ENCODE measurements at places on chromosomes 7 and 10. TPM values are rescaled to one million over a fixed set of nuclear protein-coding genes. Genes with fewer than 3 reads are reported as not detected.

DNA sequence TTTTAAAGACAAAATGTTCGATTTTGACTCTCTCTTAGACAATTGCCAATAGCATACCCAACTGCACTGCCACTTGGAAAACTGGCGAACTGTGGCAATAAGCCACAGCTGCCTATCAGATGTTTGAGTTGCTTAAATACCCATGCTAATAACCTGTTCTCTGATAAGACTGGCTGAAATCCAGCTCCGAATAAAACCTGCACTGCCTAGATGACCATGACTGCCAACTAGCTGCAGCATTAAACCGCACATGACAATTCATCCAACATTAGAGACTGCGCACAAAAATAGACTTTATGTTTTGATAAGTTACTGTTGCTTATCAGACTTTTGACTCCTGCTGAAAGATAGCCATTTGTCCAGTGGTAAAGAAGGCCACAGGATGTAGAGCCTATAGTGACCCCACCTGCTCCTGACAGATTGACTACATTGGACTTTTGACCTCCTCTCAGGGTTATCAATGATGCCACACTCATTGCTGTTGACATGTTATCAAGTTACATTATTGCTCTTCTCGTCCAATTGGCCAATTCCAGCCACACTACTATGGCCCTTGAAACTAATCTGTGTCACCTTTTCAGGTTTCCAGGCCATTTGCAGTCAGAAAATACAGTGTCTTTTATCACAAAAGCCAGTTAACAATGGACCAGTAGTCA is 299.0 kb downstream of the HGF start:
- DNase-seq = no peak

Gene RARRES2
- not detected for total RNA-seq

- no peak for DNase-seq
Observed at GRCh38 chr7:159227433-159227832, 82.8 kb upstream of the VIPR2 start.

DNA sequence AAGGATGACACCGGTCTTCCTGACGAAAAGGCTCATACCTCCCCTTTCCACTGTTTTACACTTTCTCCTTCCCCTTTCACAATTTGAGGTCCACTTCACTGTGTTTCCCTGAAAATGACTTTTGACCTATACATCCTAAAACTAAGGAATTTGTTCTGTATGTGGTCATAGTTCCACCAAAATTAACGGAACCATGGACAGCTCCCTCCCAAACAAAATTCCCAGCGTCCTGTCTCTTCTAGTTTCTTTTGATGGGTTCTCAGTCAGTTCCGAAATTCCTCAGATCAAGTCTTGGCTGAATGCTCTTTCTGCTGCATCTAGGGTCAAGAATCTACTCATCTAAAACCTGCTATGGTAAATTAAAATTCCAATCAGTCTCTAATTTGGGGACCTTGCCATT is 1191.9 kb downstream of the CNTNAP2 start:
- DNase-seq = no peak

Gene SOSTDC1
- not detected for total RNA-seq

Gene CRTAC1
- total RNA-seq = not detected

- DNase-seq = peak; percentile 86
Observed at GRCh38 chr7:108419961-108420908, 36.0 kb downstream of the NRCAM start.

Gene EMX2
- total RNA-seq = 0.08 TPM

Gene PNLIPRP3
- 0.13 TPM for total RNA-seq

DNA sequence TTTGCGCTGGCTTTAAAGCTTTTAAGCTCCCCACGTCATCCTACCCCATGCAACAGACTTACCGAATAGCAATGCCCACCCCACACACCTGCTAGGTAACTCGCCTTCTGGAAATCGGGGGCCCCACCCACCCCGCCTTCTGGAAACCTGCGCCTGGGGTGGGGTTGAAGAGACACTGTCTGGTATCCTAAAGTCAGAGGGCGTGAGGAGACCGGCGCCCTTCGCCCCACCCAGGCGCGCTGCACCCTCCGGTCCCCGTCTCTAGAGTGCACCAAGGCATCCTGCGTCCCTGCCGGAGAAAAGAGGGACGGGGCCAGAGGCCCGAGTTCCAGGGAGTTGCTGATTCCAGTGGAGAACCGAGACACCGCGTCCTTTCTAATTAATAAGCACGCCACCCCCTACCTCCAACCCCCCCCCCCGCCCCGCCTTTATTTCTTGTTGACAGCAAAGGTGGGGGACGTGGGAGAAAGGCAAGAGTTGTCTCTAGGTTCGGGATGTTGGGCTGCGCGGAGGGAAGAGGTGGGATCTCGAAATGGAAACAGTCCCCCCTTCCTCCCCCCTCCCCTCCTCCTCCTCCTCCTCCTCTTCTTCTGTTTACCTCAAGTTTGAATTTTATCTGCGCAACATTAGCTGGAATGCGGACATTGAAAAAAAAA is 220.9 kb upstream of the MKLN1 start:
- peak; percentile 23 for DNase-seq

GRCh38 chr7:142451296-142451695 is 193.4 kb upstream of the PRSS58 start:
- no peak for DNase-seq

Gene CFAP43
- not detected for total RNA-seq

GRCh38 chr10:10816447-10816846 is 201.2 kb upstream of the CELF2 start:
- no peak for DNase-seq

- DNase-seq = no peak
Observed at GRCh38 chr7:115682507-115682906, 348.1 kb downstream of the TFEC start.

Gene MLXIPL
- not detected for total RNA-seq

GRCh38 chr7:30281791-30282190 is 2.6 kb upstream of the ZNRF2 start:
- no peak for DNase-seq

- peak; percentile 17 for DNase-seq
Observed at GRCh38 chr10:104479906-104480593, 126.4 kb downstream of the CFAP58 start.

GRCh38 chr10:133364645-133365431 is 7.0 kb upstream of the FUOM start:
- DNase-seq = no peak

- DNase-seq = peak; percentile 91
Observed at GRCh38 chr10:15084502-15084922, 4.1 kb downstream of the ACBD7 start.

DNA sequence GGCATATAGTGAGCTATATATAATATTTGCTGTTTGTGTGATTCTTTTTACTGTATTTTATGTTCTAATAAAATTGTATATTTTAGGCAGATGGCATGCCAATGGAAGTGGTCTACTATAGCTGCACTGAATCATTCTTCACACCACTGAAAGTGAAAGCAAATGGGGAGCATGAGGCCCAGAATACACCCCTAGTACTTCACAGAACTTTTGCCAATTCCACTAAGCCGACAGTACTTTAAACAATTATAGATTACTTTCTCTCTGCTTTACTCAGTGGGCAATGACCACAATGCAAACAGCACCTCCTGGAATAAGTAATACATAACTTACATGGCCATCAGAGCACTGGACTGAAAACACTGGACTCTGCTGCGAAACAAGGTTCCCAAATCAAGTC is 70.2 kb downstream of the ANKRD26 start:
- DNase-seq = no peak

DNA sequence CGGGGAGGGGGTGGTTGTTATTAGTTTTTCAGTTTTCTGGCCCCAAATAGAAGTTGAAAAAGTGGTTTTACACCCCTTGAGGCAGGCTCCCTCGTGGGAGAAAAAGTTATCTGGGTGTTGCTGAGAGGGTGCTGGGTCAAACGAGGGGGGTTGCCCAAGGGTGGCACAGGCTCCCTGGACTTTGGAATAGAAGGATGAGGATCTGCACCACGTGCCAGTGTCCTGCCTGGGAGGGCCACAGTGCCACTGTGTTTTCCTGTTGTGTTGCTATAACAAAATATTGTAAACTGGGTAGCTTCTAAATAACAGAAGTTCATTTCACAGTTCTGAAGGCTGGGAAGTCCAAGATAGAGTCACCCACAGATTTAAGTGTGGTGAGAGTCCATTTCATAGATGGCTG is 181.9 kb downstream of the CXCL12 start:
- no peak for DNase-seq

Gene GBX1
- total RNA-seq = not detected

Gene TWNK
- total RNA-seq = 35.9 TPM

DNA sequence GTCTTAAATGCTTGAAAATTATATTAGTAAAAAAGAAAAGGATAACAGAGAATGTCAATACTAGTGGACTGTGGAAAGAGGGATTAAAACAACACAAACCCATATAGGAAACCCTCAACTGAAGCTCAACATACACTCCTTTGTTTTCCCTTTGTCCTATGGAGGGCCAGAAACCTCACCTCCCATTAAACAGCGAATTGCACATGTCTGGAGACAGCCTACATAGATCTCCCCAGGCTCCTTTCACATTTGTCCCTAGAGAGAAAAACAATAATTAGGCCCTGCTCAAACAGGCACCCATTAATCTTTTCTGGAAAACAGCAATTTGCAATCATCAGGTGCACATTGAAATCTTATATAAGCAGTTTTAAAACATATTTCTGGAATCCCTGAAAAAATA is 87.6 kb upstream of the SEMA3D start:
- DNase-seq = no peak

Gene SSC4D
- 0.23 TPM for total RNA-seq

DNA sequence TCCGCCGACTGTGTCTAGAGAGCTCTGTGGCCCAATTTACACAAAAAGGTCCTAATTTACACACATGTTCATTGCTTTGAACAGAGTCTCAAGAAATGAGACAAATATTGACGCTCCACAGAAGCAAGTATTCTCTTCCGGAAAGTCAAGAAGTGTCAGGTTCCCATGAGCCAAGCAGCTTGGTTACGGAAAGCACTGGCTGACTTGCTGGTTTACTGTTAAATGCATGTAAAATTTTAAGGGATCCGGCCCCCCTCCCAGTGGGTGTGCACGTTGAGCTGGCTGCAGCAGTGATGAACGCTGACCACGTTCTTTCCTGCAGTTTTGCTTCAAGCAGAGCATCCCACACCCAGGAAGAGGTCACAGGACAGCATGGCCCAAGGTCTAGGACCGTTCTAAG is 76.8 kb downstream of the DIP2C start:
- no peak for DNase-seq

GRCh38 chr10:122949296-122949695 is 4.7 kb downstream of the C10orf88 start:
- no peak for DNase-seq

Gene LIPF
- not detected for total RNA-seq

DNA sequence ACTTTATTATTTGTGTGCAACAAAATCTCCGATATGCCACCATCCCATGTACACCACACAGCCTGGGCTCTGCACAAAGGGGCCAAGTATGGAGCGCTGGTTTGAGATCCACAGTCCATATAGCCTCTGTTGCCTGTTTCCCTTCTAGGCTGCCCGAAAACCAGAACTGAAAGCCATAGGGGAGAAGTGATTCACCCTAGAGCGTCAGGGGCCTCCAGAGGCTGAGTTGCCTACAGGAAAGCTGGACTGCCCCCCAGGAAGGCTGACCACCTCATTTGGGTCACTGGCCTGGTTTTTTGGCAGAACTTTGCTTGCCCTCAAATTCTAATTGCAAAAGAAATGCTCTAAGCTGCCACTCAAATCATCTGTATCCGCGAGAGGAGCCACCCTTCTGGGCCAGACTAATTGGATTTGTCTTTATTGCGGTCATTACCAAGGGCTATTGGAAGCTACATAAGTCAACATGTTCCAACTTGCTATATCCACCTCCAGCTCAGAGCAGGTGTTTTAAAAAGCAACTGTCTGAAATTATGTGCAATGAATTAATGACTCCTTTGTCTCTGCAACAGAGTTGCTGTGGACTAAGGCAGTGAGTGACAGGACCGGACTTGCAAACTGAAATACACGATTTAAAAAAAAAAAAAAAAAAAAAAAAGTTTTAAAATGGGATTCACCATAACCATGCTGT is 28.3 kb upstream of the FRMD4A start:
- no peak for DNase-seq

- no peak for DNase-seq
Observed at GRCh38 chr7:12895296-12895695, 207.9 kb downstream of the ARL4A start.

GRCh38 chr10:70742537-70743429 is 42.4 kb downstream of the TBATA start:
- no peak for DNase-seq

DNA sequence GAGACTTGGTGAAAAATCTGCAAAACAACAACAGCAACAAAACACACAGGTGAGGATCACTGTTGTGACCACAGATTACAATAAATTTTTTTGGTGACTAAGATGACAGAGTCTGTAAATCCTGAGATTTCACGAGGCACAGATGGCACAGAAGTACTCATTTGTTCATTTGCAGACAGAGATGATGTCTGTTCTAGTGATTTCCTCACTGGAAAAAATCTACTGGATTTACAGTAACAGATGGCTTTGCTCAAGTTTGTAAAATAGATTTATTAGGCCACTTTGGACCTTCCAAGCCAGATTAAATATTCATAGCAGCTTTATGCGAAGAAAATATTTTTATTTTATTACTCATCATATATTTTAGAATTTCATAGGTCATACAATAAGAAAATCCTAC is 113.5 kb upstream of the IL6 start:
- no peak for DNase-seq

DNA sequence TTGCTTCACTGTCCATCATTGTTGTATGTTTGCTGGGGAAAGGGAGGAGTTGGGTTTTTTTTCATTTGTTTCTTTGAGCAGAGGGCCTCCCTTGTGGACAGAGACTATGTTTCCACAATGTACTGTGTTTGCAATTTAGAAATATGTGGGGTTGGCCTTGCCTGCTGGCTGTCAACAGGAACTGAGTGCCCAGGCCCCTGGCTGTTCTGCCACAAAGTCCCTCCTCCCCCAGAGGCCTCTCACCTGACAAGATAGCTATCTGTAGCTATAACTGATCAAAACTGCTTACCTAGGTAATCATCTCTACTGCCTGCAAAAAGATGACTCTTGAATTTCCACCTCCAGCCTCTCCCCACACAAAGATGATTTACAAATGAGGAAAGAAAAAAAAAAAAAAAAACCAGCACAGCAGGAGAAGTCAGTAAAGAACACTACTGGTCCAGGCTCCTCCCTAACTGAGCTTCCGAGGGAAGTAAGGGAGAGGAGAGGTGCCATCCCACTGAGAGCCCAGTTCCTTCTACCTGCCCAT is 121.8 kb downstream of the SGMS1 start:
- no peak for DNase-seq

GRCh38 chr10:48271047-48271730 is 3.3 kb downstream of the FRMPD2 start:
- no peak for DNase-seq

- DNase-seq = no peak
Observed at GRCh38 chr7:77338883-77339629, 77.1 kb downstream of the GSAP start.

All from HT1080 (cell line).